ENCODE measurements at places on chromosomes 3 and 15. TPM values are rescaled to one million over a fixed set of nuclear protein-coding genes. Genes with fewer than 3 reads are reported as not detected.

- no peak for DNase-seq
Measured at GRCh38 chr3:56368846-56369245, 99.4 kb downstream of the ERC2 start.

GRCh38 chr3:167304077-167304476 lies 76.0 kb downstream of the ZBBX start:
- no peak for DNase-seq

DNA sequence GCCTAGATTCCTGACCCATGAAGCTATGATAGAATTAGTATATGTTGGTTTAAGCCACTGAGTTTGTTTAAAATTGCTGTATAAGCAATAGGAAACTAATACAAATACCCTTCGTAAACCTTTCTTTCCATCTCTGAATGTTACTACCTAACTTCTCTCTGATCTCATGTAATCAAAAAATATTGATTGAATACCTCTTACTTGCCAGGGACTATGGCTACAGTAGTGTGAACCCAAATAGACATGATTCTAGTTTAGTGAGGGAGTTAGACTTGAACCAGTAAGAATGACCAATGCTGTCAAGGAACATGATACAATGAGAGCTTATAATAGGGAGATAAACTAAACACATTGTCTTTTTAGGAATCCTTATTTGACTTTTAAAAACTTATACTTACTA lies 19.4 kb downstream of the STT3B start:
- no peak for DNase-seq

- DNase-seq = no peak
Measured at GRCh38 chr3:194142156-194142910, 6.4 kb downstream of the HES1 start.

Gene FBXL22
- 1.7 TPM for total RNA-seq

All from CD8-positive, alpha-beta T cell (primary cell).